ENCODE measurements at places on chromosomes 2 and 18. TPM values are rescaled to one million over a fixed set of nuclear protein-coding genes. Genes with fewer than 3 reads are reported as not detected.

CXCR4 gene
- total RNA-seq, result 0.92 TPM

GRCh38 chr18:23669202-23669766, 6.6 kb upstream of the ANKRD29 start:
- no peak for ATAC-seq

TMEM247 gene
- total RNA-seq, result not detected

GRCh38 chr2:111711270-111711669, 172.7 kb downstream of the ANAPC1 start:
- ATAC-seq, result no peak

DNA sequence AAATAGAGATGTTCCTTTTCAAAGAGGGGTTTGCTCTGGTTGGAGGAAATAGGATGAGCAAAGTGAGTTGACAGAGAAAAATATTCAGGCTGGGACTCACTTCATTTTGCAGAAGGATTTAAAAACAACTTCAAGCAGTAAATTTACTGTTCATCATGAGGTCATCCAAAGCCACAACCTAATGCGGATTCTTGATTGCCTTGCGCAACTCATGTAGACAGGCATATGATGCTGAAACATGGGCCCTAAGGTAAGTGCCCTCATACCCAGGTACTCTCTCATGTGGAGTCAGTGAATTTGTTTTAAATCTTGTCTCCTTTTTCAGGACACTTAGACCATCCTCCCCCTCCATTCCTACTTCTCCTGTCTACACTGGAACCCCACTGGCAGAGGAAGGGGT, 51.9 kb upstream of the LYPD1 start:
- no peak for ATAC-seq

DNA sequence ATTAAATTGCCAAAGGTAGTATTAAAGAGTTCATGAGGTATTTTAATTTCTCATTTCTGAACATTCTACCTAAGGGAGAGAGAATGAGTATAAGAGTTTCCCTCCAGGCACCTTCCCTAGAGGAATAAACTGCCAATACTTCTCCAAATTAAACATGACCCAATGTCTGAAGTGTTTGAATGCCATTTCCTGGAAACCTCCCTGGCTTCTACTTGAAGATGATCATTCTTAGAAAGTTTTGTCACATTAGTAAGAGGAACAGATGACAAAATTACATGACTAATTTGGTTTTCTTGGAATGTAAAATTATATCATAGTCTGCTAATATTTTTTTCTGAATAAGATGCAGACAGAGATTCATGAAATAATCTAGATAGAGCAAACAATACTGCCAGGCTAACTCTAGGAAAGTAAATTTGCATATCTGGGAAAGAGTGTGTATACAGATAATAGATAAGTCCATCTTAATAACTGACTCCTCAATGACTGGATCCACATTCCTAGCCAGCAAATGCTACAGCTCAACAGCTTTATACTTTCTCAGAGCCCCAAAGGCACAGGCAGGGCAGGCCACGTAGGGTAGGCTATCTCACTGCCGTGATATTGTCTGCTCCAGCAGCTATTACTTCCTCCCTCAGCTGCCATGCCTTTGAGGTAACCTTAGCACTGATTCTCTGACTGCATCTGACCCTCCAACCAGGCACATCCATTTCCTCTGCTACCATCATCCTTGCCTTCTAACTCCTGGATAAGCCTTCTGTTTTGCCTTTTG, 630.8 kb upstream of the PIK3C3 start:
- ATAC-seq, result peak; percentile 24

- peak; percentile 72 for ATAC-seq
Observed at GRCh38 chr2:8004250-8004681, 677.6 kb upstream of the ID2 start.

MDH1B gene
- 4.4 TPM for total RNA-seq

Measured in motor neuron (in vitro differentiated cells).